Spinal cord (tissue), 10 donors: ENCODE measurements at places on chromosomes 16 and 17. TPM values are rescaled to one million over a fixed set of nuclear protein-coding genes. Genes with fewer than 3 reads are reported as not detected.

GRCh38 chr17:17363638-17364337 lies 60.6 kb downstream of the NT5M start:
- H3K27me3 ChIP-seq, result no peaks in the 10 kb centered on the region
- no peak overlapping the region for H3K4me3 ChIP-seq
- peaks cover 9% of the 10 kb centered on the region for H3K4me1 ChIP-seq
- no peak overlapping the region for H3K27ac ChIP-seq

DNA sequence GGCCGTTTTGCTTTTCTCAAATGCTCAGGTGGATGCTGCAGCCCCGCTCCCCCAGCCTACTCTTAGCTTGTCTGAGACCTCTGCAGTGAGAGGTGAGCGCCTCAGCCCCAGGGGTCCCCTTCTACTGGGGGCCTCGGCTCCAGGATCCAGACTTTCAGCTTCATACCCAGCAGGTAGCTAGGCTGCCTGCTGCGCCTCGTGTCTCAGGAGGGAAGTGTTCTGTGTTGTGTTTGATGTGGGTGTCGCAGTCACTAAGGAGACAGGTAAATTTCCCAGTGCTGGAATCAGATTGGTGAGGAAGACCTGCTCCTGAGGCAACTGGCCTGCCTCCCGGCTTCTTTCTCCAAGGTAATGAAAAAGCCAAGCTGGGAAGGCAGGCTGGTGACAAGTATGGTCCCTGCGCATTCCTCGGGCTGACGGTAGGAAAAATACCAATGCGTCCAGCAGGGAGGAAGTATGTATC lies 604.0 kb upstream of the SALL1 start:
- no peaks in the 10 kb centered on the region for H3K36me3 ChIP-seq
- no peak overlapping the region for H3K27ac ChIP-seq
- H3K4me3 ChIP-seq, result no peak overlapping the region
- DNase-seq, result peak; percentile 69
- peaks cover 18% of the 10 kb centered on the region for H3K4me1 ChIP-seq

DNA sequence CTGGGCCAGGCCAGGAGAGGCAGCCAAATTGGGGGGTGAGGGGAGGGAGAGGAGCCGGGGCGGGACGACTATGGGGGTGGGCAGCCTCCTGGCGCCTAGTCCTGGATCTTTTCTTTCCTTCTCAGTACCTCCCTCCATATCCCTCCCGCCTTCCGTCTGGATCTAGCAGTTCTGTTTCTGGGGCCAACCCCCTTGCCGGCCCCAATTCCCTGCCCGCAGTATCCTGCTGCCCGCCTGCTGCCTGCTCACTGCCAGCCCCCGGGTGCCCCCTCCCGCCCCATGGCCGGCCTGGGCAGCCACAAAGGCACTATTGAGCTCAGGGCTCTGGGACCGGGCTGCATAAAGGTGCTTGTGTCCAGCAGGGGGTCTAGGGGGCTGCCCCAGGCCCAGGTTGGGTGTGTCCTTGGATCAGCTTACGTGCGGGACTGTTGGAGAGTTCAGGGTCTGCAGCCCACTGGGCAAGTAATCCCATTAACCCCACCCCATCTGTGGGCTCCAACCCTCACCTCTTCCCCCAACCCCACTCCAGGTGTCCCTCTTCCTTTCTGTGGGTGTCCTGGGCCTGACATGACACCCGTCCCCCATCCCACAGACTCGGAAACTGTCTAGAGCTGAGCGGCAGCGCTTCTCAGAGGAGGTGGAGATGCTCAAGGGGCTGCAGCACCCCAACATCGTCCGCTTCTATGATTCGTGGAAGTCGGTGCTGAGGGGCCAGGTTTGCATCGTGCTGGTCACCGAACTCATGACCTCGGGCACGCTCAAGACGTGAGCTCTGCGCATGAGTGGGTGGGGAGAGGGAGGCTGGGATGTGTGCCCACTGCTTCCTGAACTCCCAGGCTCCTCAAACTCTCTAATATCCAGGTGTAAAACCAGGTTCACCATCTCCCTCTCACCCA lies 2.0 kb downstream of the WNK4 start:
- peaks cover 16% of the 10 kb centered on the region for H3K36me3 ChIP-seq
- peaks cover 48% of the 10 kb centered on the region for H3K4me1 ChIP-seq
- no peak for DNase-seq

DNA sequence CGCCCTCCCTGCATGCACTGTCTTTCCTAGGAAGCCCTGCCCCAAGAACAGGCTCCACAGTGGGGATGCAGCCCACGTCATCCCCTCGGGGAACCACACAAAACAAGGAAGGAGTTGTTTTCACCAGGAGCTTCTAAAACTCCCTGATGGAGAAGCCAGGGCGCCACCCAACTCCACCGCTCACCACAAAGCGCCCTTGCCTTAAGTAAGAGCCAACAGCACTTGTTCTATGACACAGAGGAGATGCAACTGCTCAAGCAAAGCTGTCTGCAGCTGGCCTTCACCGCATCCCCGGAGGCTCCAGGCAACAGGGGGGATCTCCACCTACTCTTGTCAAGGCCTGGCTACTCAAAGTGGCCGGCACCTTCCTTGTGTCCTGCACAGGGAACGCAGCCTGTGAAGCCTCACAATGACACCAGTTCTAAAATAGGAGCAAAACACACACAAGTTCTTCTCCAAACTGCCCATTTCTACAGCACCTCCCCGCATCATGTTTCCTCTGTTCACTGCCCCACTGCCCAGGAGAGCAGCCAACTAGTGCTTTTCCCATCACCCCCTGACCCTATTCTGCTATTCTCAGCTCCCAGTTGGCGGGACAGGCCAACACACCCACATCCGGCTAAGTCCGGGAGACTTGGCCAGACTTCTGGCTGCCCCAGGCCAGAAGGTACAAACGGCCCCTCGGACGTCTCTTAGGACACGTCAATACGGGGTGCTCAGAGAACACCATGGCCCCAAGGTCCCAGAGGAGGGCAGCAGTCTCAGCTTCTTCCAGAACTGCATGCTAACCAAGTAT lies 24.2 kb downstream of the MPG start:
- H3K27me3 ChIP-seq, result no peaks in the 10 kb centered on the region
- H3K36me3 ChIP-seq, result peaks cover 70% of the 10 kb centered on the region
- no peak for DNase-seq
- H3K4me3 ChIP-seq, result no peak overlapping the region
- peaks cover 36% of the 10 kb centered on the region for H3K4me1 ChIP-seq

GRCh38 chr16:11306997-11307638 lies 26.0 kb upstream of the PRM1 start:
- H3K4me3 ChIP-seq, result no peak overlapping the region
- H3K27ac ChIP-seq, result no peak overlapping the region
- H3K4me1 ChIP-seq, result no peaks in the 10 kb centered on the region
- H3K27me3 ChIP-seq, result no peaks in the 10 kb centered on the region
- no peaks in the 10 kb centered on the region for H3K36me3 ChIP-seq
- DNase-seq, result no peak

DNA sequence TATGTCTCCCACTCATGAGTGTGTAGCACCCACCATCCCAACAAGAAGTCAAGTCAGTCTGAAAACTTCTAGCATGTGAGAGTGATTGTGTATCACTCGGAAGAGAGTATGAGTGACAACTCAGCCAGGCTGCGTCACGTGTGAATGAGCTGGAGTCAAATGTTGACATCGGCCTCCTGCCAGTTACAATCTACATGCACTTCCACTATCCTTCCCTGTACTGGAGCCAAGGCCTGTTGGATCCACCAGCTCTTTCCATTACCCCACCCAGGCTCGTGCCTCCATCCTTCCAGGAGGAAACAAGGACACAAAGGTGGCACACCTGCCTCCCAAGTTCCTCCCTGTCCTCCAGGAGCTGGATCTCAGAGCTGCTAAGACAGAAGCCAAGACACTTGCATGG lies 64.5 kb downstream of the ASIC2 start:
- H3K4me1 ChIP-seq, result no peaks in the 10 kb centered on the region
- DNase-seq, result no peak
- H3K27ac ChIP-seq, result no peak overlapping the region
- no peak overlapping the region for H3K4me3 ChIP-seq
- H3K36me3 ChIP-seq, result no peaks in the 10 kb centered on the region

DNA sequence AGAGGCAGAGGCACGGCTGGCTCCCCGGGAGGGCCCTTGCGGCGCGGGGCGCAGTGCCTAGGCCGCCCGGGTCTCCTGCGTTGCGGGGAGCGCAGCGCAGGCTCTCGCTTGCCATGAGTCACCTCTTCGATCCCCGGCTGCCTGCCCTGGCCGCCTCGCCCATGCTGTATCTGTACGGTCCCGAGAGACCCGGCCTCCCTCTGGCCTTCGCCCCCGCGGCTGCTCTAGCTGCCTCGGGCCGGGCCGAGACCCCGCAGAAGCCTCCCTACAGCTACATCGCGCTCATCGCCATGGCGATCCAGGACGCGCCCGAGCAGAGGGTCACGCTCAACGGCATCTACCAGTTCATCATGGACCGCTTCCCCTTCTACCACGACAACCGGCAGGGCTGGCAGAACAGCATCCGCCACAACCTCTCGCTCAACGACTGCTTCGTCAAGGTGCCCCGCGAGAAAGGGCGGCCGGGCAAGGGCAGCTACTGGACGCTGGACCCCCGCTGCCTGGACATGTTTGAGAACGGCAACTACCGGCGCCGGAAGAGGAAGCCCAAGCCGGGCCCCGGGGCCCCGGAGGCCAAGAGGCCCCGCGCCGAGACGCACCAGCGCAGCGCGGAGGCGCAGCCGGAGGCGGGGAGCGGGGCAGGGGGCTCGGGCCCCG lies 390 bp downstream of the FOXL1 start:
- H3K27ac ChIP-seq, result peak overlapping the region; percentile 87
- peaks cover 40% of the 10 kb centered on the region for H3K4me1 ChIP-seq
- no peaks in the 10 kb centered on the region for H3K36me3 ChIP-seq
- H3K4me3 ChIP-seq, result peak overlapping the region; percentile 11

DNA sequence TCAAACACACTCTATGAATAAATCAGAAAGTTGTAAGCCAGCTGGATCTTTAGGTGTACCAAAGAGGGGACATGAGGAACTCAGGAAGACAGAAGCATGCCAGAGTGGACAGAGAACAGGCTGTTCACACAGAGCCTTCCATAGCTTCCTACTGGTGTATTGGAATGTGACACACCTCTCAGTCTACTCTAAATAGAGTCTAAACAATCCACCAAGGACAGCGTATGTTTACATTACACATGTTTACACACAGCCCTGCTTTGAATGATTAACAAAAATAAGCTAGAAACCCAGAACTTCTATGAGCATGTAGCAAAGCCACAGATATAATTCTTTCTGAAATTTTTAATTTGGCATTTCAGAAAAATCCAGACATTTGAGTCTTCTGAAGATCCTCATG lies 1279.0 kb upstream of the CDH8 start:
- no peak overlapping the region for H3K4me3 ChIP-seq
- no peaks in the 10 kb centered on the region for H3K27me3 ChIP-seq
- H3K4me1 ChIP-seq, result no peaks in the 10 kb centered on the region
- no peak overlapping the region for H3K27ac ChIP-seq

DNA sequence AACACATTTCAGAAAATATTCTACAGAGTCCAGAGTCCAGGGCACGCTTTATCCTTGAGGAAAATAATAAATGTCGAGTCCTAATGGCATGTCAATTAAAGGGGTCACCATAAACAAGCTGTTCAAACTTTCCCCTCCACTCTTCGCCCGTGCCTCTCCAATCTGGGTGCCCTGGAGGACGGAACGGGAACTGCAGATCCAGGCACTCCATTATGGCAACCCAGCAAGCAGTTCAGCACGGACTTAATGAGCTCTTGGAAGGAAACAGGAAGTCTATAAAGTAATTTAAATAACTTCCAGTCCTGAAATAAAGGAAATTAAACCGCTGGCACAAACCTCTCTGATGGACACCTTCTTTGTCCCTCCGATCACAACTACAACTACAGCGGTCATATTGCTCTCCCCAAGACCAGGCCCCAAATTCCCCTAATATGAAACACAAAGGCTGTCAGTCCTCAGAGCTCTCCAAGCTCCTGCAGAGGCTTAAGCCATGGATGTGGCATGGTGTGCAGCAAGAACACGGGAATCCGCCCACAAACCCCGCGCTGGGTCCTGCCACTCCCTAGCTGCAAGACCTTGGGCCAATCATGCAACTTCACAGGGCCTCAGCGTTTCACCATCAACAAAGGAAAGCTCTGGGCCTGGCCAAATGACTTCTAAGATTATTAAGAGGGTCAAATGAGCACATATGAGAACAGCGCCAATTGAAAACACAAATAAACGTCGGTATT lies 52.6 kb downstream of the ZFHX3 start:
- no peak for DNase-seq
- H3K27ac ChIP-seq, result no peak overlapping the region
- no peaks in the 10 kb centered on the region for H3K36me3 ChIP-seq
- no peak overlapping the region for H3K4me3 ChIP-seq
- peaks cover 5% of the 10 kb centered on the region for H3K27me3 ChIP-seq
- H3K4me1 ChIP-seq, result peaks cover 35% of the 10 kb centered on the region

- DNase-seq, result no peak
- no peak overlapping the region for H3K4me3 ChIP-seq
- H3K27me3 ChIP-seq, result no peaks in the 10 kb centered on the region
- H3K4me1 ChIP-seq, result no peaks in the 10 kb centered on the region
- H3K27ac ChIP-seq, result no peak overlapping the region
Measured at GRCh38 chr17:40517981-40518380, 16.6 kb upstream of the TNS4 start.

DNA sequence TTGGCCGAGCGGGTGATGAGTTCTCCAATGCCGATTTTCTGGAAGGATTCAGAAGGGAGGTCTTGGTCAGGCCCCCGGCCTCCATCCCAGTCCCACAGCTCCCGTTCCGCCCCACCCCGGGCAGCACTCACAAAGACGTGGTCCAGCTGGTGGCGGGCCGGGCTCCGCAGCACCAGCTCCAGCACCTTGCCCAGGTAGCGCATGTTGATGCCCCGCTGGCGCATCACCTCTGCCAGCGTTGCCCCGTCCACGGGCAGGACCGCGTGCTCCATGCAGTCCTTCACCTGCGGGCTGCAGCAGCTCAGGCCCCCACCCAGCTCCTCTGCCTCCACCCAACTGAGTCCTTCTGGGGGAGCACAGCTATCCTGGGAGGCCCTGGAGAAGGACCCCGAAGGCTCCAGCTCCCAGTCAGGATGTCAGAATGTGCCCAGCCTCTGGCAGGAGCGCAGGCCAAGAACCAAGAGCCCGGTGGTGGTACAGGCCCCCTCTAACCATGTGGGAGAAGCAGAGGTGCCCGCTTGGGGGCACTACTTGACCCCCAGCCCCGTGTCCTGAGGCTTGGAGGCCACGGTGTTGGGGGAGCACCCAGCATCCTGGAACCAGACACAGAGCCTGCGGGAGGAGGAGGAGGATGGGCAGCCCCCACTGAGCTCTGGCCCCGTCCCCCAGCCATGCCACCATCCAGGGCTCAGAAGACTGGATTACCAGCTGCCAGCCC lies 16.2 kb downstream of the CLUH start:
- no peak overlapping the region for H3K4me3 ChIP-seq
- H3K27me3 ChIP-seq, result no peaks in the 10 kb centered on the region
- H3K36me3 ChIP-seq, result peaks cover 99% of the 10 kb centered on the region
- H3K4me1 ChIP-seq, result no peaks in the 10 kb centered on the region
- DNase-seq, result no peak
- no peak overlapping the region for H3K27ac ChIP-seq

- H3K36me3 ChIP-seq, result no peaks in the 10 kb centered on the region
- H3K27me3 ChIP-seq, result no peaks in the 10 kb centered on the region
Measured at GRCh38 chr17:10992106-10992880, 154.4 kb upstream of the PIRT start.

- H3K36me3 ChIP-seq, result peaks cover 51% of the 10 kb centered on the region
- H3K4me1 ChIP-seq, result peaks cover 50% of the 10 kb centered on the region
- H3K4me3 ChIP-seq, result no peak overlapping the region
- no peak for DNase-seq
Measured at GRCh38 chr17:76145231-76146052, 4.4 kb upstream of the FOXJ1 start.

The ITGA2B gene
- 5.4 TPM for total RNA-seq

The SLFN14 gene
- total RNA-seq, result 0.50 TPM

The KRTAP2-3 gene
- total RNA-seq, result not detected
